ENCODE measurements at places on chromosomes 4 and X.

DNA sequence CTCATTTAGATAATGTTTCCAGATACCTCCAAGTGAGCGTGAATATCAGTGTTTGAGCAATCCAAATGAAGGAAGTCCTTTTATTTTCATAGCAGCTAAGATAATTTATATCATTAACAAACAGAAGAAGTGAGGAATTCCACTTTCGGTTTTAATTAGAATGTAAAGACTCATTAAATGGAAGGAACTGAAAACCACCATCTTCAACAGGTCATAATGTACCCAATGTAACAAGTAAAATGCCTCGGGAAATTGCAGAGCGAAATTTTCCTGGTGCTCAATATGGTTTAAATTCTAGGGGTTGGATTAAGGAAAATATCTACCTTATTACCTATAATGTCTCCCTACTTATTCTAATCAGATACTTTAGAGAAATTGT is 33.9 kb upstream of the SLC9A7 start:
- no peak for ATAC-seq

DNA sequence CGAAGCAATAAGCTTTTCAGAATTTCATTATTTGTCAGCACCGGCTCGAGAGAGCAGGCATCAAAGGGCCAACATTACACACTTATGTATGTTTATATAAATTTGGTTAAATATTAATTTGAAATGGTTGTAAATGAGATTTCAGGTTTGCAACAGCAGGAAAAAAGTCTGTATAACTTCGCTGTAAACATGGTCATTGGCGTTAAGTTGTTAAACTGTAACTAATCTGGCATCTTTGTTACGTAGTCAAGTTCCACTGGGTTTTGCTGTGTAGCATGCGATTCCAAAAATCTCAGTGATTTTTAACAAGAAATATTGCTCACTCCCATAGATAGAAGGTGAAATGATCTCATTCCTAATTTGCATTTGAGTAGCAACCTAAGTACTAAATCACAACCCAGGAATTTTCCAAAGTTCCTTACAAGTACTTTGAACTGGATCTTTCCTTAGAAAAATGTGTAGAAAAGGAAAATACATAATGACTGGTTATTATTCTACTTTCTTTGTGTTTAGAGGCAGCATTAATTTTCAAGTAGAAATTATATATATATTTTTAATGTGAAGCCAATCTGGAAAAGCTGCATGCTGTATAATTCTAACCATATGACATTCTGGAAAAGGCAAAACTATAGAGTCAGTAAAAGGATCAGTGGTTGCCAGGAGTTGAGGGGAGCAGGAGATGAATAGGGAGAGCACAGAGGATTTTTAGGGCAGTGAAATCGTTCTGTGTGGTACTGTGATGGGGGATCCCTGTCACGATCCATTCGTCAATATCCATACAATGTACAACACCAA is 222.1 kb downstream of the CBR4 start:
- ATAC-seq = no peak

- ATAC-seq = no peak
Measured at GRCh38 chr4:145851511-145852201, 87.0 kb downstream of the ZNF827 start.

DNA sequence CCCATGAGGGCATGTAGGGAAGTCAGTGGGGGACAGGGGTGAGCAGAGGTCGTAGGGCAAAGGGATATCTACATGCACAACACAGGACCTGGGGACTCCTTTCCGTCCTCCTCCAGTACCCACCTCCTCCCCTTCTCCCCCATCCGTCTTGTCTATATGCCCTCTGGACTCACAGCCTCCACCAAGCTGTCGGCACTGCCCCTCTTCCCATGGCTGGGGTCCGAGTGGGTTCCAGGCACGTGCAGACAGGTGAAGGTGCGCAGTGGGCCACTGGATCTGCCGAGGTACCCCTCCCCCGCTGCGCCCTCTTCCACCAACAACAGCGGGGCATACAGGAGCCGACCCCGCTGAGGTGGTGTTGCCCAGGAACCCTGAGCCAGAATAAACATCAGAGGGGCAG is 5.5 kb upstream of the SYP start:
- ATAC-seq = no peak

DNA sequence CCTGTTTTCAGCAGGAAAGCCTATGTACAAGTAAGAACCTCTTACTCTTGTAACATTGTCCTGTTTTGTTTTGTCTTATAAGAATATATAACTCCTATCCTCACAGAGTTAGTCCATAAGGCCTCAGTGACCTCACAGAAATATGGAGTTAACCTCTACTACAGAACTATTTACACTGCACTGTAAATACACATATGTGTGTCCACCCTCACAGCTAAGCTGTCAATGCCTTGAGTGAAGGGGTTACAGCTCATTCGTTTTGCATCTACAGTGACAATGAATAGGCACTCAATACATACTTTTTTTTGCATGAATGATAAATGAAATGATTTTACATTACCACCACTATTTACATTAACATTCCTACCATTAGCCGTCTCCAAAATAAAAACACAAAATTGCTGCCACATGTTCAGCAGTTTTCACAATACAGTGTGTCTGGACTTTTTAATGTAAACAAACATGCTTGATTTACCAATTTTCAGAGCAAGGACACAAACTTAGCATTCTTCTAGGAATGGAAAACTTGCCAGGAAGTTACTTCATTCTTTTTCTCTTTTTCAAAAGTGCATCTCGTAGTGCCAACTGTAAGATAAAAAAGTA is 9.5 kb upstream of the NAAA start:
- ATAC-seq = no peak

DNA sequence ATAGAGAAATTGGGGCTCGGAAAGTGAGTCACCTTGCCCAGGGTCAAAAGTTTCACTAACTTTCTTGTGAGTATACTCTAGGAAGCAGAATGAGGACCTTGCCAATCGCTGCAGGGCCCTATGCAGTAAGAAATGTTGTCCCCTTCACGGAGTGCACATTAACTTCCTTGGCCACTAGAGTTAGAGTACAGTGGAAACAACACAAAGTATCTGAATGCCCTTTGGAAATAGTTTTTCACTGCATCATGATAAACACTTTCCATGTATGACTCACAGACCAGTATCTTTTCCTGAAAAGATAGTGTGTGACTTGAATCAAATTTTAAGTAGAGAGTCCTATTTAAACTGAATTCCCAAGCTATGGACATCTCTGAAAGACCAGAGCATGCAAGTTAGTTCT is 45.5 kb upstream of the STK26 start:
- ATAC-seq = no peak

- ATAC-seq = no peak
Measured at GRCh38 chrX:131671735-131672134, 127.9 kb downstream of the OR13H1 start.
